KG1 (cell line): ENCODE measurements at places on chromosomes 5 and 9.

DNA sequence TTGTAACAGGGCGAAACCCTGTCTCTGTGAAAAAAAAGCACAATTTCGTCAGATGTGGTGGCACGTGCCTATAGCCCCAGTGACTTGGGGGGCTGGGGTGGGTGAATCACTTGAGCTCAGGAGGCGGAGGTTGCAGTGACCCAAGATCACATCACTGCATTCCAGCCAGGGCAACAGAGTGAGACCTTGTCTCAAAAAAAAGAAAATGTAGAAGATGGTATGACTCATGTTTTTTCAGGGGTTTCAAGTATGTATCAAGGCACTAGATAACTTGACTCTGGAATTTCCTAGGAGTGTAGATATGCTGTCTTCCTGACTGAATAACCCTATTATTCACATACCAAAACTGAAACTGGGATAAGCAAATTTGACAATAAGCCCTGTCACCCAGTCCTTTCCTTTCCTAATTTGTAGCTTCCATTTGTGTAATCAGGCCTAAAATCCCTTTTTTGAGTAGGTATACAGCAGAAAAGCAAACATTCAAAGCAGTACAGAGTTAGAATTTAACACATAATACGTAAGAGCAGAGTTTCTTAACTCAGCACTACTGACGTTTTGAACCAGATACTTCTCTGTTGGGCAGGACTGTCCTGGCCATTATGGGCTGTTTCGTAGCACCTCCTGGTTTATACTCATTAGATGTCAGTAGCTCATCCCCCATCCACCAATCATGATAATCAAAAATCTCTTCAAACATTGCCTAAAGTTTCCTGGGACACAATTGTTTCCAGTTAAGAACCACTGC lies 17.3 kb upstream of the ANKRD18B start:
- DNase-seq = no peak

- no peak for DNase-seq
Measured at GRCh38 chr9:121178676-121179372, 22.8 kb downstream of the RAB14 start.

GRCh38 chr5:73895471-73895870 lies 269.5 kb downstream of the ARHGEF28 start:
- no peak for DNase-seq

DNA sequence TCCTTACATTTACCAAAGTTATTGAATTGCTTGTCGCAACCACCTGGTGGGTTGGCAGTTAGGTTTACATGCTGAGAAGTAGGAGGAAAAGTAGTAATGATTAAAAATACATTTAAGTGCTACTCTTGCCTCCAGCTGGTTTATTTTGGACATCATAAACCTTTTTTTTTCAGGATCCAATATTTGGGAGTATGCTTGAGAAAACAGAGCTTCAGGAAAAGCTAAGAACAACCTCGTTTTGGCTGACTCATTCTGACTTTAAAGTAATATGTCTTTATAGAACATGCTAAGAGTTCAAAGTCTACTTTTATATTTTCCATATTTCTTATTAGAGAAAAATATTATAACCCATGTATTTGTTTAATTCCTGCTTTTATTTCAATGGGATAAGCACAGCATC lies 41.7 kb upstream of the BNC2 start:
- no peak for DNase-seq

DNA sequence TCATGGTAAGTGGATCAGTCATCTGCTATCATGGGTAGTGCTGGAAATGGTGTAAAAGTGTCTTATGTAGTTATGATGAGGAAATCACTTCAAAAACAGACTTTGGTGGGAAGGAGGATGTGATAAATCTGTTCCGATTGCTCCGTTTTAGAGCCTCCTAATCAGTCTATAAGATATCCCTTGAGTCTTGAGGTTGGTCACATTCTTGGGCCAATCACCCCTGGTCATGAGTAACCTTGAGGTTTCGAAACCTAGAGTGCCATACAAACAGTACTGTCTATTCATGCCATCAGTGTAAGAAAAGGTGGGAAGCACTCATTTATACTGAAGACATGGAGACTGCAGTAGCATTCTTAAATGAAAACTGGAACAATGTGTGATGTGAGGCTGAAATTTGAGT lies 45.8 kb downstream of the LRRTM2 start:
- no peak for DNase-seq

DNA sequence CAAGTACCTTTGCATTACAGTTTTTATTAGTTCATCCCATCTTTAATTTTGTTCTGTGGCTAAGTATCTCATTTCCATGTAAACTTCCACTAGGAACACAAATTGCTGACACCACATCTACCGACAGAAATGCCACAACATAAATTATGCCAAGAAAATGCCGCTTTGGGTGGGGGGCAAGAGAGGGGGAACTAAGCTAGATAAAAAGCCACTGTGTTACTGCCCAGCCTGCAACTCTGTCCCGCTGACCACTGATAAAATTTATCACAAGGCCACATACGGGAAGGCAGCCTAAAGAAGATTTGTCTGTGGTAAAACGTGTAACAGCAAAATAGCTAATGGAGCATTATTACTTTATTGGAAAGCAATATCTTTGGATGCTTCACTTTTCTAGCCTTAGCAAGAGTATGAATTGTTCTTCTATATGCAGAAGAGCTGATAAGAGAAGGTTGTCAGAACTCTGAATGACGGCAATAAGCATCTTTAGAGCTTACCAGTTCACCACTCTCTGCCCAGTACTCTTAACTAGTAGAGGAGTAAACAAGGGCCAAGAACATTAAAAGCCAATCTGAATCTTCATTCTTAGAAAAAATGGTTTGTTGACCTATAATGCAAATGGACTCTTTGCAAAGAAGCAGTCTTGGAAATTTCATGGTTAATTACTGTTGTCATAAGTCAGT lies 172.2 kb upstream of the MEF2C start:
- no peak for DNase-seq

- no peak for DNase-seq
Measured at GRCh38 chr5:61332358-61332749, 296 bp downstream of the ZSWIM6 start.
